ENCODE measurements at places on chromosomes 13 and 19. TPM values are rescaled to one million over a fixed set of nuclear protein-coding genes. Genes with fewer than 3 reads are reported as not detected.

- peaks cover 22% of the 10 kb centered on the region for H3K4me1 ChIP-seq
- H3K27me3 ChIP-seq: peaks cover 6% of the 10 kb centered on the region
- DNase-seq: no peak
- H3K27ac ChIP-seq: no peak overlapping the region
- H3K36me3 ChIP-seq: peaks cover 21% of the 10 kb centered on the region
These were observed 26.6 kb downstream of the ATP11A start for GRCh38 chr13:112716461-112716820.

DNA sequence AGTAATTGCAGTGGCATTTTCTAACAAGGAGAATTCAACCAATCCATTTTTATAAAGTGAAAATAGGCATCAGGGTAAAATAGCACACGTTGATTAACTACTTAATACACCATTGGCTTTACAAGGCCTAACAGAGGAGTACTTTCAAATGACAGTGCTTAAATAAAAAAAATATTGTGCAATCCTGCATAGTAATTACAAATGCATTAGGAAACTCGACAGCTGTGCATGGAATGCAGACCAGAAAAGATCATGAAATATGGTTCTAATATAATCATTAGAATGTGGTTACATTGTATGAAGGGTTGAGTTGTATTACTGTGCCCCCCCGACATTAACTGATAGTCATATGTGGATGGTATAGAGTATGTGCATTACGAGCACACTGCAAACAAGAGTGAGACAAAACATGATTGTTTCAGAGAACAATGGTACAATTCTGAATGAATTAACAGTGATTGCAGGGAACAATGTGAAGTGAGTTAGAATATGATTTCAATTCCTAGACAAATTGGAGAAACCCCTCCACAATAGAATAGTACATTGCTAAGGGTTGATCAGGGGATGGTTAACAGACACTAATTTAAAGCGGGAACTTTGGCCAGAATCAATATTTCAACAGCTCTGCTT, 270.6 kb downstream of the GPC5 start:
- no peak for DNase-seq
- no peak overlapping the region for H3K27ac ChIP-seq
- no peaks in the 10 kb centered on the region for H3K27me3 ChIP-seq
- no peak overlapping the region for H3K4me3 ChIP-seq

GRCh38 chr13:30700364-30700763, 35.0 kb upstream of the ALOX5AP start:
- peaks cover 16% of the 10 kb centered on the region for H3K4me1 ChIP-seq
- no peak overlapping the region for H3K27ac ChIP-seq
- H3K4me3 ChIP-seq: no peak overlapping the region
- no peaks in the 10 kb centered on the region for H3K36me3 ChIP-seq
- DNase-seq: no peak

Gene SYNGR4
- total RNA-seq: not detected

Gene ZNF524
- 6.7 TPM for total RNA-seq

DNA sequence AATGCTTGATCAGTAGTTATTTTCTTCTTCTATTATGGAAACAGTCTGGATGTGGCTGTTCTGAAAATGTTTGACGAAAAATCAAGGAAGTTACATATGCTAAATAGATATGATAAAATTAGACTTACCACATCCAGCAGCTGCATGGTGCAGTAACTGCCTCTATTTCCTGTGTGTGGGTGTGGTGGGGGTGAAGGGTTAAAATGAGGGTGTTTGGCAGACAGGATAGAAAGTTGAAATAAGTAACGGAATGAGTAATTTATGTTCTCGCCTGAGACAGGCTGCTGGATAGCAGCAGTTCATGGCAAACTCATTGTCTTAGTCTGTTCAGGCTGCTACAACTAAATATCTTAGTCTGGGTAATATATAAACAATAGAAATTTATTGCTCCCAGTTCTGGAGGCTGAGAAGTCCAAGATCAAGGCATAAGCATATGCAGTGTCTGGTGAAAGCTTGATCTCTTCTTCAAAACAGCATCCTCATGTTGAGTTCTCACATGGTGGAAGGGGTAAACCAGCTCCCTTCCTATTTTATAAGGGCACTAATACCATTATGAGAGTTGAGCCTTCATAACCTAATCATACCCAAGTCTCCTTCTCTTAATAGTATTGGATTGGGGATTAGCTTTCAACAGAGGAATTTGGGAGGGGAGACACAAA, 1248.9 kb downstream of the SLITRK5 start:
- no peaks in the 10 kb centered on the region for H3K36me3 ChIP-seq
- no peak for DNase-seq
- no peaks in the 10 kb centered on the region for H3K4me1 ChIP-seq
- H3K4me3 ChIP-seq: no peak overlapping the region
- H3K27ac ChIP-seq: no peak overlapping the region
- no peaks in the 10 kb centered on the region for H3K27me3 ChIP-seq

Gene FCAR
- not detected for total RNA-seq

Gene PRRG2
- 0.29 TPM for total RNA-seq

DNA sequence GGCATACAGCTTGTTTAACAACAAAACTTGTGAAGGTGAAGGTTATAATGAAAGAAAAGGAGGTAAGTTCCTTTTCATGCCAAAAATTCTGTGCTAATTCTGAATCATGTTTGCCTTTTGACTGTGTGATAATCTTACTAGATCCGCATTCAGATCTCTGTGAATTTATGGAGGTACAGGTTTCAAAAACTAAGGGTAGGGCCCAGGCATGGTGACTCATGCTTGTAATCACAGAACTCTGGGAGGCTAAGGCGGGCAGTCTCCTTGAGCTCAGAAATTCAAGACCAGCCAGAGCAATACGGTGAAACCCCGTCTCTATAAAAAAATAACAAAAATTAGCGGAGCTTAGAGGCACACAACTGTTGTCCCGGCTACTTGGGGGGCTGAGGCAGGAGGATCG, 45.9 kb downstream of the PCDH9 start:
- peaks cover 6% of the 10 kb centered on the region for H3K4me1 ChIP-seq
- H3K27ac ChIP-seq: no peak overlapping the region
- no peak for DNase-seq
- no peak overlapping the region for H3K4me3 ChIP-seq
- H3K36me3 ChIP-seq: no peaks in the 10 kb centered on the region

- peak overlapping the region; percentile 78 for H3K27ac ChIP-seq
- peaks cover 12% of the 10 kb centered on the region for H3K27me3 ChIP-seq
- no peaks in the 10 kb centered on the region for H3K36me3 ChIP-seq
- peak; percentile 67 for DNase-seq
- H3K4me1 ChIP-seq: peaks cover 31% of the 10 kb centered on the region
- peak overlapping the region; percentile 68 for H3K4me3 ChIP-seq
These were observed 4.1 kb upstream of the CIRBP start for GRCh38 chr19:1264801-1265614.

DNA sequence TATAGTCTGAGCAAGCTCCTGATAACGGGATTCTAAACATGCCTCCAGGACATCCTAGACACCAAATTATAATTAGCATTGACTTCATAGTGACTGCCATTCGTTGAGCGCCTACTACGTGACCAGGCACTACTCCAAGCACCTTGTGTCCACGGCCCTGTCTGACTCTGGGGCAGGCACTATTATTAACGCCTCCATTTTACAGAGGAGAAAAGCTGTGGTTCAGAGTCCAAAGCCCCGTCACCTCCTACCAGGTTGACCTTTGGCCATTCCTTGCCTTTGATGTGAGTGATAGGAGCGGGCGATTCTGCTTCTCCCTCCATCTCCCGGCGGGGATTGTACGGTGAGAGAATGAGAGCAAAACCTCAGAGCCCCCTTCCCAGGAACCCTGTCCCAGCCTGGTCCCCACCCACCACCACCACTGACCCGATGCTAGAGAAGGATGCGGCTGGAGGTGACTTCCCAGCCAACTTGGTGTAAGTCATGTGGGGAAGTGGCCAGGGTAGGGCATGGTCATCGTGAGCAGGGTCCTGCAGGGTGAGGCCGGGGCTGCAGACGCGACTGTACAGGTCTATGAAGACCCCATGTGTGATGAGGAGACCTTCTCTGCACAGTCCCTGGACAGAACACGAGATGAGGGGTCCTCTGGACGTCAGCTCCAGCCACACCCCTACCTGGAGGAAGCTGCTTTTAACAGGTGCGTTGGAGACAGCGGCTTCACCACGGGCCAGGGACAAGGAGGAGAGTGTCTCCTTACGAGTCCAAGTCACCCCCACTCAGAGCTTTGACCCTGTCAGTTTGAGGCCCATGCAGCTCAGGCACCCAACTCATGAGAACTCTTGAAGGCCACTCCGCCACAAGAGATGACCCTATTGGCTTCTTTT, at the start of gene IGSF23:
Gene IGSF23 (plus strand): TSS at position 269 of the 884 bp plus-strand sequence. CDS start 83 bp downstream, at position 352.
- no peaks in the 10 kb centered on the region for H3K4me1 ChIP-seq
- no peak for DNase-seq
- H3K27ac ChIP-seq: no peak within 1 kb of the TSS
- no peaks in the 10 kb centered on the region for H3K36me3 ChIP-seq
- no peak within 1 kb of the TSS for H3K4me3 ChIP-seq
- H3K27me3 ChIP-seq: no peaks in the 10 kb centered on the region

DNA sequence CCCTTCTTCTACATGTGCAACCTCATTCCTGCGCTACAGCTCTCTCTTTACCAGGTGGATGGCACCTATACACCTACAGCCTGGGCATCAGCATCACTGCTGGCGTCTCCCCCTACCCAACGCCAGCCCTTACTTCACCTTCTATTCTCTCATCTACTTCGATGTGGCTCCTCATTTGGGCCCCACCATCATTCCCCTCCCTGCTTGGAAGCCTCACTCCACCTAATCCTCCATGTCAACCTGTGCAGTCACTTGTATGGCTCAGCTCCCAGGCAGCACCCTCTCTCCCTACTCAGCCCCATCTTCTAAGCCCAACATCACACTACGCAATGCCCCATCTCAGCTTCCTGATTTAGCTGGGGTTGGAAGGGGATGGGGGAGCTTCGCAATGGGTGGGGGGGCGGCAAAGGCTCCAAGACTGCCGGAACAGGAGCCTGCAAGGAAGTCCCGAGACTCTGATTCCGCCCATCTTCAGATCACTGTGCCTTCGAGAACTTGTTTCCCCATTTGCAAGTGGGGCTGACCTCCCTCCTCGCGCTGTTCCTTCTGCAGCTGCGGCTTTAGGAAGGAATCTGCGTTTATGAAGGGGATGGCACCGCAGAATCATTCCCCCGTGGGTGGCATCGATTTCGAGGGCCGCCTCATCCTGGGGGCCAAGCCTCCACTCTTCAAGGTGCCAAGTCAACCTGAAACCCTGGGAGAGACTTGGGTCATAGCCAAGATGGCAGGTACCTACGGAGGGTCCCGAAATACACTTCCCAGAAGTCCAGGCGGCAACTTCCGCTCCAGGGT, 913 bp downstream of the MZF1 start:
- peaks cover 13% of the 10 kb centered on the region for H3K27me3 ChIP-seq
- no peaks in the 10 kb centered on the region for H3K36me3 ChIP-seq
- H3K4me3 ChIP-seq: peak overlapping the region; percentile 98
- H3K27ac ChIP-seq: peak overlapping the region; percentile 48
- peaks cover 9% of the 10 kb centered on the region for H3K4me1 ChIP-seq

DNA sequence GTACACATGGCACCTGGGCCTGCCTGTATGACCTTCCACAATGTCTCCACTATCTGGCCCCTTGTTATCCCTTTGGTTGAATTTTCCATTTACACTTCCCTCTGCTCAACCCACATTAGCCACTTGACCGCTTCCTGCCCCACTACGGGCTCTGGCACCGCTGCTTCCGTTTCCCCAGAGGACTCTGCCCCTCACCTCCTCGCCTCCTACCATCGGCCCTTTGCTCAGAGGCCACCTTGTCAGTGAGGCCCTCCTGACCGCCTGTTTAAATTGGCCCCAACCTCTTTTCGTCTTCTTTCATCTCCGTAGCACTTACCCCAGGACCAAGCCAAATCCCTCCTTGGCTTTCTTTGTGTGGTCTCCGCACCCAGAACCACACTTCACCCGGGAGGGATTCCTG, 47.4 kb downstream of the SOX1 start:
- no peaks in the 10 kb centered on the region for H3K4me1 ChIP-seq
- H3K27ac ChIP-seq: no peak overlapping the region
- no peak overlapping the region for H3K4me3 ChIP-seq
- H3K27me3 ChIP-seq: no peaks in the 10 kb centered on the region

DNA sequence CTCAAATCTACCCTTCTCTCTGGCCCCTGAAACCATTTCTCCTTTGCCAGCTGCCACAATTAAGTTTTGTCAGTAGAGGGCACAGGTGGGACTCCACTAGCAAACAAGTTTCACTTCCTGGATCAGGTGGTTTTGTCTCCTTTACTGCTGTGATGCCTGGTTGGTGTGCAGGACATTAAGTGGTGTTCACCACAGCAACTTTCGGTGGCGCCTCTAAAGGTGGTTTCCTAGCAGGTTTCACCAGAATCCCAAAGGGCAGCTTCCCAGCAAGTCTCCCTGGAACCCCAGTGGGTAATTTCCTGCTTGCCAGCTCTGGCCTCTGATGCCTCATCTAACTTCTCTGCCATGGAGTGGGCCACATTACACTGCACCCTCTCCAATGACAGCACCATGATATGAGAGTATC, 16.6 kb downstream of the MED4 start:
- peaks cover 14% of the 10 kb centered on the region for H3K36me3 ChIP-seq
- no peak for DNase-seq
- no peak overlapping the region for H3K27ac ChIP-seq

DNA sequence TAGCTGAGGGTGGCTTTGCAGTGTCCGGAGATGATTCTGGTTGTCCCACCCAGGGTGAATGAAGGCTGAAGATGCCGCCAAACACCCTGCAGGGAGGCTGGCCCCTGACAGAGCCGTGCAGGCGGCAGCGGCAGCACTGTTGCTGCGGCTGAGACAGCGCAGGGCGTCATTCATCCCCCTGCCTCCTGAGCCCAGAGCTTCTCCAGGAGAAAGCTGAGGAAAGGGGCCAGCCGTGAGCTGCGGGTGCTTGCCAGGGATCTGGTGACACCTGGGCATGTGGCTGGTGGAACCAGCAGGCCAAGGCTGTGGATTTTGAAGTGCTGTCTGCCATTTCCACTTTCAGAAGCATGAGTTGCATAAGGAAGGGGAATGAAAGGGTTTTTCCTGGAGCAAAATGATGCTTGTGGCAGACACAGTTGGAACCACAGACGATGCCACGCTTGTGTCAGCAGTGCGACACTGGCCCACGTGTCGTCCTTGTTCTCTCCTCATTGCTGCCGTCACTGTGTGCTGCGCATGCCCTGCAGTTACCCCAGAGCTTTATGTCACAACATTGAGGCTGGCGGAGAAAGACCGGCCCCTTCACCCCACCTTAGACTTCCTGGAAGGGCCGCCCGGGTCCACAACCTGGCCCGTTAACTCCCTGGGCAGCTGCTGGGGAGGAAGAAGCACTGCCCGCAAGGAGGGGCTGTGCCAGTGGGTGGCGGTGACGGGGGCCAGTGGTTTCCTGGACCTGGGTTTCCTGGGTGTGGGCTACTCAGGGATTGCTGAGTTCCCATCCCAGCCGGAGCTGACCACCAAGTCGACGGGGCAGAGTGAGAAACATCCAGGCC, 22.7 kb downstream of the TFDP1 start:
- peaks cover 3% of the 10 kb centered on the region for H3K27me3 ChIP-seq
- H3K27ac ChIP-seq: no peak overlapping the region
- no peak overlapping the region for H3K4me3 ChIP-seq
- H3K4me1 ChIP-seq: peaks cover 19% of the 10 kb centered on the region

Gene F10
- 0.74 TPM for total RNA-seq
